ENCODE measurements at places on chromosomes 5 and 9. TPM values are rescaled to one million over a fixed set of nuclear protein-coding genes. Genes with fewer than 3 reads are reported as not detected.
A peak's percentile ranks its signal among the peaks of the same experiment; 100 is the strongest.

The SLC27A6 gene
- total RNA-seq, result 0.62 TPM

The PLAC8L1 gene
- total RNA-seq, result not detected

The TAF1L gene
- total RNA-seq, result 0.78 TPM

The SOWAHA gene
- total RNA-seq, result 5.1 TPM

The SETX gene
- 85.3 TPM for total RNA-seq

DNA sequence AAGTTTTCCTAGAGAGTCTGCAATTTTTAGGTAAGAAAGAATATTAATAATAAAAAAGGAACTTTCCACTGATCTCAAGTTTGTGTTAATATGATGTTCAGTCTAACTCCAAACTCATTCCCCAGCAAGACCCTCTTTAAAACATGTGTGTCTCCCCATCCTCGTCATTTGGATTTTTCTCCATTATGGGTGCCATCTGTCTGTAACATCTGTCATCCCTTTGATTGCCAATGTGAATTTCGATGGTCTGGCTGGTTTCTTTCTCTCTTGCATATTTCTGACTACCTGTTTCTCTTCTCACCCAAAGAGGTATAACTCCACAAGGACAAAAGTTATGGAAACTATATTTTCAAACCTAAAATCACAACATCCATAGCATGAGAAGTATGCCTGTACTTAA lies 4.4 kb downstream of the TAS2R1 start:
- no peak for DNase-seq

GRCh38 chr5:125969011-125969813 lies 454.0 kb upstream of the GRAMD2B start:
- DNase-seq, result no peak

- no peak for DNase-seq
Observed at GRCh38 chr5:15384176-15384575, 115.8 kb upstream of the FBXL7 start.

- no peak for DNase-seq
Observed at GRCh38 chr9:124767821-124768220, 3.3 kb downstream of the NR6A1 start.

DNA sequence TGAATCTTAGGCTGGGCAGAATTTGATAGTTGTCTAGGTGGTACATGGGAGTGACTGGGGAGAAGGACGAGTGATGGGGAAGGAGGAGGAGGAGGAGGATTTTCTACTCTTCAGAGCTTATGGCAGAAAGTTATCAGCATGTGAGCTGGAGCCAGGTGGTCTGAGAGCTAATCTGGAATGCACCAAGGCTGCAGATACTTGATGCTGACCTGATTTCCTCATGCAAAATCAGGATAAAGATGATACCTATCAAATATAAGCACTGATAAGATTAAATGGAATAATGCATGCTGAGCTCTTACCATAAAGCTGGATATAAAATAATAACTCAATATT lies 250.4 kb downstream of the SEMA5A start:
- DNase-seq, result no peak

GRCh38 chr9:73411494-73411893 lies 259.8 kb downstream of the ANXA1 start:
- no peak for DNase-seq

DNA sequence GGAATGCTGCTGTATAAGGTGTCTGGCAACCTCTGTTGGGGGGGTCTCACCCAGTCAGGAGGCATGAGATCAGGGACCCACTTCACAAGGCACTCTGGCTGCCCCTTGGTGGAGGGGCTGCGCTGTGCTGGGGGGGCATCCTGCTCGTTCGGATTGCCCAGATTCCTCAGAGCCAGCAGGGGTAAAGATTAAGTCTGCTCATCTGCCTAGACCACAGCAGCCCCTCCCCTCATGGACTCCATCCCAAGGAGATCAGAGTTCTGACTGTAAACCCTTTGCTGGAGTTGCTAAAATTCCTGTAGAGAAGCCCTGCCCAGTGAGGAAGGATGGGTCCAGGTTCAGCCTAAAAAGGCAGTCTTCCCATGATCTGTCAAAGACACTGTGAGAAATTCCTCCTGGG lies 262.0 kb upstream of the C9orf72 start:
- DNase-seq, result no peak

- DNase-seq, result no peak
Observed at GRCh38 chr9:123455187-123455586, 99.2 kb downstream of the CRB2 start.

DNA sequence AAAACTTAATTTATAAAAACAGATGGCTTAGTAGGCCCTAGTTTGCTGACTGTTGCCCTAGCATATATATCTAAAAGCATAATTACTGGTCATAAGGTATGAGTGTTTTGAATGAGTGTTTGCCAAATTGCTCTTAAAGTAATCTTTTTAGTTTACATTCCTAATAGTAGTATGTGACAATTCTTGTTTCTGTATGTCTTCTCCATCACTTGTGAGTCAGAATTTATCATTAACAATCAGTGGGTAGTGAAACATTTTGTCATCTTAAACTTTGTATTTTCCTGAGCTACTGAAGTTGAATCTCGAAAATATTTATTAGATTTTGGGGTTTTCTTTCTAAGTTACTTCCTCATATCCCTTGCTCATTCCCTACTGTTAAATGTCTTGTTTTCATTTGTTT lies 49.6 kb downstream of the APC start:
- DNase-seq, result no peak

DNA sequence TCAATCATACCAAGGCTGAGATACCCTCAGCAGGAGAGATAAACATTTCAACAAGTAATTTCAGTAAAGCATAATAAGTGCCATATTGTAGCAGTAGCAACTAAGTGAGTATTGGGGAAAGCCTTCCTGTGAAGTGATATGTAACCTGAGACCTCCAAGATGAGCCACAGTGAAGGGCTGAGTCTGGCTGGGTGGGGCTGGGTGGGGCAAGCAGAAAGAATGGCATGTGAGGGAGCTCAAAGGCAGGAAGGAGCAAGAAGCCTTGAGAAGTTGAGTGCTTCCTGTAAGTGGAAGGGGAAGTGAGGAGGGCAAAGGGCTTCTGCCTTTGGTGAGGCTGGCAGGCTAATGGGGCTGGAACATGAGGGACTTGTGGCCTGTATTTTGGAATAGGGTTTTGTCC lies 19.7 kb upstream of the ASTN2 start:
- no peak for DNase-seq

DNA sequence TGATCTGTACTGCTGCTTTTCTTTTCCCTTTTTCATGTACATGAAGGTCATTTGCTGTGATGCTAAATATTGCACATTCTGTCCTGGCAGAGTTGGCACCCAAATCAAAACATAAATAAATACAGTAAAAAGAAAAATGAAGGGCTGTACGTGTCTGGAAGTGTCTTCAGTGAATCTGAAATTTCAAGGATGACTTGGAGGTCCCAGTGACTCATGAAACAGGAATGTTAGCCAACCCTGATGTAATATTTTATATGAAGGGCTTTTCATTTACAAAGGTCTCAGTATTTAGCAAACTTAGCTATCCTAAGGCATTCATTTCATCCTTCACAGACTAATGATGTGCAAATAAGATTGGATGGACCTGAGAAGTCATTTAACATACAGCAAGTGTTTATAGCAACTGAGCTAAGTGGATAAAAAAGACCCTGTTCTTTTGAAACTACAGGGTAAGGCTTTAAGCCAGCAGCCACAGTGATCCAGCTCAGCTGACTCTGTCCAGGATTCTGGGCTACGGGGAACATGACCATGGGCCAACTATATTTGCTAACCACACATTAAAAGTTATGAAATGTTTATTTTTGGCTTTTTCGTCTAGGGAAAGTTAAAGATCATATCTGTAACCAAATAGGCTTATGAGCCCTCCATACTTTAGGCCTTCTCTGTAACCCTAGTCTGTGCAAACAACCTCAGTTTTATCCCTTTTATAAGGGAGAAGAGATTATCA lies 104.0 kb upstream of the DMRTA1 start:
- no peak for DNase-seq

- no peak for DNase-seq
Observed at GRCh38 chr9:11868795-11869194, 824.4 kb upstream of the TYRP1 start.

DNA sequence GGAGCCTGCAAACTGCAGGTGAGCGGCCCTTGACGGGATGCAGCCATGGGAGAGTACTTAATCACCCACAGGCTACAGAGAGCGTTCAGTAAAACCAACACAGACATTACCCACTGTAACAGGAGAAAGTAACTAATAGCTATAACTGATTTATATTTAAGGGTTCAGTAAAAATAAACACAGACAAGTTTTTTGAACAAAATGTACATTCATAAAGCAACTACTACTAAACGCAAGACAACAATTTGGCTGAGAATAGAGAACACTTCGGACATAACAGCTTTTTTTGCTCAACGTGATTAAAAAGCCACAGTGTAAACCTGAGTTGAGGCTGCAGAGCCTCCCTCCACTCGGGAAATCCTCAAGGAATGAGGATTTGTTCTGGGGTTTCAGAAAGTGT lies 61.7 kb downstream of the LIFR start:
- no peak for DNase-seq

GRCh38 chr9:113737517-113738271 lies 138.4 kb upstream of the ZNF618 start:
- DNase-seq, result no peak

- peak; percentile 12 for DNase-seq
Observed at GRCh38 chr5:72209147-72210115, 102.2 kb downstream of the MAP1B start.

GRCh38 chr5:106094204-106094607 lies 1576.5 kb downstream of the EFNA5 start:
- DNase-seq, result no peak
